AG08395 (cell line): ENCODE measurements at places on chromosomes 12 and 14.

GRCh38 chr14:96117101-96117897, 78.1 kb downstream of the C14orf132 start:
- DNase-seq: no peak

GRCh38 chr14:99795046-99795445, 1.8 kb downstream of the EML1 start:
- DNase-seq: no peak

DNA sequence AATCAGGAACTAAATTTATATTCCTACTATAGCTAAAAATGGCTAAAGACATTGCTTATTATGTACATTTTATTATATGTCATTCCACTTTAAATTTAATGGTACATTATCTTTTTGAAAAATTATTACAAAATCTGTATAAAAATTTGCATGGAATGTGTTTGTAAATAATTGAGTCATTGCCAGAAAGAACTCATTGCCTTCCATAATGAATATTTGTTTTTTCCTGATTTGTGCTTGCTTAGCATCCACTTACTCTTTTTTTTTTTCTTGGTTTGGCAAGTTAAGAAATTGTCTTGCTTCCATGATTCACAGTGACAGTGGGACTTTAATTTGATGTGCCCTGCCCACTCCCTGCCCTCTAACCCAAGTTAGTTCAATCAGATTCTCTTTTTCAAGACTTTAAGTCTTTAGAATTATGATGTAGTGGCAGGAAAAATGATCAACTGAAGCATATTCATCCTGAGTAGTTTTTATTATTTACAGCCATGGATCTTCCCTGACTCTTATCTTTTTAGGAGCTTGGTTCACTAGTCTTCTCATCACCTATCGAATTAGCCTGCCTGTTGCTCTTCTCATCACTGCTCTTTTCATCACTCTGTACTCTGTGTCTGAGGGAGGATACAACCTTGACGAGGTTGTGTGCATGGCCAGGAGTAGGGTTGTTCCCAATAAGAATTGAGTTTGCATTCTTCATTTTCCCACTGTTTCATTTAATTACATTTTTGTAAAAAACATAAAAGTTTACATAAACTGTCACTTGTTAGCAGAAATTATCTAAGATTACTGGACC, 442.0 kb downstream of the BTG1 start:
- DNase-seq: no peak

DNA sequence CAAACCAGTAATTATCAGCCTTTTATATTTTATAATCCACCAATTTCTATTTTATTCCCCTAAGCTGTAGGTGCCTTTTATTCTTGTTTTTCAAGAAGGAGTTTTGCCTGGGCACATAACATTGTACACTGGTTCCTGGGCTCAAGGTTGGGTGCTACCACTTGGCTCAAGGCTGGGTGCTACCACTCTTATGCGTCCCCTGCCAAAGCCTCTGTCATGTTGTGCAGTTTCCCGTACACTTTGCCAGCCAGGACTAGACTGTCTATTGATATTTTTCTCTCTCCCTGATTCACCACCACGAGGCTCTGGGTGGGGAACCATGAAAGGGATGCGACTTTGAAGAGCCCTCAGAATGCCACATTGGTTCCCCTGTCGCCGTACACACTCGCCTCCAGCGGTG, 52.5 kb upstream of the VASH1 start:
- no peak for DNase-seq

DNA sequence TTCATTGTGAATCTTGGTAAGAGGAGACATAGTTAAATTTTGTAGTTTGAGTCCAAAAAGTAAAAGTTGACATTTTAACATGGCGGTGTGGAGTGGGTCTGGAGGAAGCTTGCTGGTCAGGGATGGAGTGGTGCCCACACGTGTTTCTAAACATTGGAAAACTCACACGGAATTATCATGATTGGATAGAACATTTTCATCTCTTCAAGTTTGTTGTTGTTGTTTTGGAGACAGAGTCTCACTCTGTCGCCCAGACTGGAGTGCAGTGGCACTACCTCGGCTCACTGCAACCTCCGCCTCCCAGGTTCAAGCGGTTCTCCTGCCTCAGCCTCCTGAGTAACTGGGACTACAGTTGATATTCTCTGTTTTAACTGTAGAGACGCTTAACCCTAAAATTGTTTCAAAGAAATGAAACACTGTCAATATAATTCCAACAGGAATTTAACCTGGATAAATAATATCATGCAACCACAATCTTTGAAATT, 502 bp upstream of the MBIP start:
- DNase-seq: no peak

GRCh38 chr14:103129301-103130016, 6.2 kb downstream of the TNFAIP2 start:
- DNase-seq: no peak

GRCh38 chr12:93783832-93784231, 106.7 kb downstream of the CRADD start:
- no peak for DNase-seq

GRCh38 chr14:100155756-100156616, 3.5 kb downstream of the DEGS2 start:
- no peak for DNase-seq

DNA sequence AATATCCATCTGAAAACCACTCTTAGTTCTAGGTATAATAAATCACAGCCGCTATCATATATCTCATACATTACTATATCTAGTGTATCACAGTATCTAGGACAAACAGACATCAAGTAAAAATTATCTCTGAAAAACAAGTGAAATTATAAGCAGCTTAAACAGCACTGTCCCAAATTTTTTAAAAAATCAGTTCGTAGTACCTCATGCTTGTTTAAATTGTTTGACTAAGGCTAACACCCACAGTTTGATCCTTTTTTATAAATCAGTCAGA, 33.9 kb downstream of the CDK17 start:
- no peak for DNase-seq

GRCh38 chr14:83355609-83356008, 1822.0 kb upstream of the SEL1L start:
- DNase-seq: no peak
